Activated CD4-positive, alpha-beta T cell treated with anti-CD3 and anti-CD28 coated beads, Interleukin-2, amount 10 ng/mL, durations not matched to agents 7 days and 5 days (primary cell): ENCODE measurements at places on chromosomes 3 and 15. TPM values are rescaled to one million over a fixed set of nuclear protein-coding genes. Genes with fewer than 3 reads are reported as not detected.

- peak; percentile 20 for DNase-seq
Observed at GRCh38 chr15:39786447-39787056, 3.9 kb upstream of the FSIP1 start.

DNA sequence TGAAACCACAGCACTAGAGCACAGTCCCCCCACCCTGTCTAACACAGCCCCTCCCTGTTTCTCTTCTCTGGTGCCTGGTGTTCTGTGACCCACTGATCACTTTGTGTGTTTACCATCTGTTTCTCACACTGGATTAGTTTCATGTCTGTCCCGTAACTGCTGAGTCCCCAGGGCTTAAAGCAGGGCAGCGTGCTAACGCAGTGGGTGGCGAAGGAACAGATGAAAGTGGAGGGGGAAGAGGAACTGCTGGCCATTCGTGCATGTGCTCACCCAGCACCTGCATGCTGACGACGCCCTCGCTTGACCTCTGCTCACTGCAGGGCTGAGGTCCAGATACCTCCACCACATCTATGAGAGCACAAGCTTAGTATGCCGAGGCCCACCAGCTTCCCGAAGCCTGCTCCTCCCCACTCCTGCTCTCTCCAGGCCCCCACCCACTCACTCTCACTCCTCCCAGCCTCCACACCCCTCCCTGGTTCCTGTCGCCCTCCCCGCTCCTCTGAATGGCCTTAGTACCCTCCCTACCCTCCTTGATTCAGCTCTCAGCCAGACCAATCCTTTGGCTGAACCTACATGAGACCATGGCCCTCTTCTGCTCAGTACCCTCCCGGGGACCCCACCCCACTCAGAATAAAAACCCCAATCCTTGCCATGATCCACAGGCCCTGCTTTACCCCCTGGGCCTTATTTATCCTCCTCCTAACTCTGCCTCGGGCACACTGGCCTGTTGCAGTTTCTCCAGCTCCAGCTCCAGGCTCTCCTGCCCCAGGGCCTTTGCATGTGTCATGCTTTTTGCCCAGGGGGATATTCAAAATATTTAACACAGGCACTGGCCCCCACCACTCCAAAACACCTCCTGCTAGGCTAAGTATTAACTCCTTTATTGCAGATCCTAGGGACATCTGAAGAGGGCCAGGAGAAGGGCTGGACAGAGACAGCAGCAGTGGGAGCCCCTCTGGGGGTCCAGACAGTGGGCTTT is 15.1 kb upstream of the IQSEC1 start:
- DNase-seq = no peak

DNA sequence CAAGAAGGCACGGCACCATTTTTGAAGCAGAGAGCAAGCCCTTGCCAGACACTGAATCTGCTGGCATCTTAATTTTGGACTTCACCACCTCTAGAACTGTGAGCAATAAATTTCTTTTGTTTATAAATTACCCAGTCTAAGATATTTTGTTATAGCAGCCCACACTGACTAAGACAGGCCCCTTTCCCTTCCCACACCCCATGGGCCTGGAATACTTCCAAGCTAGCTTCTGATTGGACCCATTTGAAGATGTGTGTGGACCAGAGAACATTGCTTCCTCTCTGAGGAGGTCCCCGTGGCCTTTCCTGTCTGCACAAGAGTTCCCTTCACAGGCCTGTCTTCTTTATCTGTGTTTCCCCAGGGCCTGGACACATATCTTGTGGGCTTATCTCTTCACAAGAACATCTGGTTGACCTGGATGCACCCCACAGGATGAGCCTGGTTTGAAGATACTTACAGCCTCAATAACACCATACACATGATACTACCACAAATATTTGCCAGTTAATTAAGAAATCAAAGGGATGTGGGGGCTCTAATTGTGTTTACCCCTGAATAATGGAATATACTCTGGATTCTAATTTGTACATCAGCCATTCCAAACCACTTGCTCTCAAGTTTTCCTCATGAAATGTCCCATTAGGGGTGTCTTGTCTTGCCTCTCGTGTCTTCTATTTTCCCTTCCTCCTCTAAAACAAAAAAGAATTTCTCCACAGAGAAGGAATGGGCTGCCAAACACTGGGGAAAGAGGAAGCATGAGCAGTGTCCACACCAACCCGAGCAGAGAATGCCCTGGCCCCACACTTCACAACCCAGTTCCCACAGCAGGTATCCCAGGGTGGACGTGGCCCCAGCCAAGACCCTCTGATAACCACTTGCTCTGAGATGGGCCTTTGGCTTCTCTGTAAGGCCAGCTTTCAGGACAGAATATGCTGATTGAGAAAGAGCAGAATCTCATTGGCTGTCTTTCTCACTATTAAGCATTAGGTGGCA is 42.5 kb downstream of the GLB1 start:
- no peak for DNase-seq

- no peak for DNase-seq
Observed at GRCh38 chr15:38788918-38789317, 224.3 kb upstream of the RASGRP1 start.

DNA sequence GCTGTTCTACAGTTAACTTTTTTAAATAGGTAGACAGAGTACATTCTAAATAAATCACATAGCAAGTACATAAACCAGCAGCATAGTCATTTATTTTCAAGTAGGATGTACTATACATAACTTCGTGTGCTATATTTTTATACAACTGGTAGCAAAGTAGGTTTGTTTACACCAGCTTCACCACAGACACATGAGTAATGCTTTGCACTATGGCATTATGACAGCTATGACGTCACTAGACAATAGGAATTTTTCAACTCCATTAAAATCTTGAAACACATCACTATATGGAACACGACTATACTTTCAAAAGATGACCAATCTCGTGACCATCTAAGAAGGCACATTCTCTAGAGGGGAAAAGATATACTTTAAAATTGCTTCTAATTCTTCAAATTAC is 3.5 kb downstream of the TEX55 start:
- DNase-seq = no peak

DNA sequence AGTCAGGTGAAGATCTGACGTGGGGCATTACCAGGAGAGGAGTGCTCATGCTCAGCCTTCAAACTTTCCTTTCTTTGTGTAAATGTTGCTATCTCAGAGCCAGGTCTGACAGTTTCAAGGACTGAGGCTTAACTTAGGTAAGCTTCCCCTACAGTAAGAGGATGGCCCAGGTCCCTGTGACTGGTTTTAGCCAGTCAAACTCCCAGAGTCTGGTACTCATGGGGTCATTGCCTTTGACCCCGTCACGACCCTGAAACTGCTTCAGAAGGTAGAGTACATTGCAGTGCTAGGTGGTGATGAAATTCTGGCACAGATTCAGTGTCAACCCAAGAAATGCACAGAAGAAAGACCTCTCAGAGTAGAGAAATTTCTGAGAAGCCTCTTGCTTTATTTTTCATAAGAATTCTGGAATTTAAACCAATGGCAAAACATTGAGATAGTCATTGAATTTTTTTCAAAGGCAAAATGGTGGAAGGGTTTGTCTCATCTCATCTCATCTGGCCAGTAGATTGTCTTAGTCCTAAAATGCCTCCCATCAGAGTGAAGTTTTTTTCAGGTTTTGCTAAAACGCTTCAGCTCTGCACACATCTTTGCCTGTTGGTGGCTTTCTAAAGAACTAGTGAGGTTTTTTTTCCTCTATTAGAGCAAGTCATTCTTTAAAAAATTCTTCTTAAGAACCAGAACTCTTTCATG is 23.1 kb downstream of the ZBTB38 start:
- DNase-seq = no peak

GRCh38 chr15:74136814-74137536 is 6.6 kb downstream of the ISLR2 start:
- DNase-seq = no peak

GRCh38 chr15:51863131-51863530 is 33.7 kb downstream of the TMOD3 start:
- no peak for DNase-seq

DNA sequence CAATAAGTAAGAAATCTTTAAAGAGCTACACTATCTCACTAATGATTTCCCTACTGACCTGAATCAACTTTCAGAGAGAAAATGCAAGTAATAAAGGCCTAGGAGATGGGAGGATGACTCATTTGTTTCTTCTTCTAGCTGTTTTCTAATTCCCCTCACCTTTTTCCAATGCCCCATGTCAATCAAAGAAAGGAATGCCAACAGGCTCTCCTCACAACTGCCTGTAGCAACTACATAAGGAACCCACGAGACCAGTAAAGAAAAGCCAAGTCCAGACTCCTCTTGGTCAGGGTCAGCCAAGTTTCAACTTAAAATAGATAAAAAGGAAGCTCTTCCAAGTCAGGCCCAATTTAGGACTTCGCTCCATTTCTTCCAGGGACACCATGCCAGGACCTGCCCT is 201.9 kb downstream of the TNIK start:
- DNase-seq = no peak

DNA sequence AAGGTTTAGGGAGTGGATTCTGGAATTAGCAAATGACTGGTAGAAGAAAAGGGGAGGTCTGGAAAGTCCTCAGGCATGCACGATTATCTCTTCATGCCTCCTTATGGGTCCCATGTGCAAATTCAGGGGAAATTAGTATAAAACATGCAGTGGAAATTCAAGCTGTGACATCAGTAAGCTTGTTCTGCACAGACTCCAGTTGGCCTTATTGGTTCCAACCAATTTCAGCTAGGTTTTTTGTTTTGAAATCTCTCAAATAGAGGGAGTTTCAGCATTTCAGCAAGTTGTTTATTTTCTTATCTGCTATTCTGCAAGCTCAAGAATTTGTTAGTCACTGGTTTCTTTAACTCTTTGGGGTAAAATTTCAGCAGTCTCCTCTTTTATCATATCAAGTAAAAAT is 774 bp upstream of the TMCO5A start:
- no peak for DNase-seq

DNA sequence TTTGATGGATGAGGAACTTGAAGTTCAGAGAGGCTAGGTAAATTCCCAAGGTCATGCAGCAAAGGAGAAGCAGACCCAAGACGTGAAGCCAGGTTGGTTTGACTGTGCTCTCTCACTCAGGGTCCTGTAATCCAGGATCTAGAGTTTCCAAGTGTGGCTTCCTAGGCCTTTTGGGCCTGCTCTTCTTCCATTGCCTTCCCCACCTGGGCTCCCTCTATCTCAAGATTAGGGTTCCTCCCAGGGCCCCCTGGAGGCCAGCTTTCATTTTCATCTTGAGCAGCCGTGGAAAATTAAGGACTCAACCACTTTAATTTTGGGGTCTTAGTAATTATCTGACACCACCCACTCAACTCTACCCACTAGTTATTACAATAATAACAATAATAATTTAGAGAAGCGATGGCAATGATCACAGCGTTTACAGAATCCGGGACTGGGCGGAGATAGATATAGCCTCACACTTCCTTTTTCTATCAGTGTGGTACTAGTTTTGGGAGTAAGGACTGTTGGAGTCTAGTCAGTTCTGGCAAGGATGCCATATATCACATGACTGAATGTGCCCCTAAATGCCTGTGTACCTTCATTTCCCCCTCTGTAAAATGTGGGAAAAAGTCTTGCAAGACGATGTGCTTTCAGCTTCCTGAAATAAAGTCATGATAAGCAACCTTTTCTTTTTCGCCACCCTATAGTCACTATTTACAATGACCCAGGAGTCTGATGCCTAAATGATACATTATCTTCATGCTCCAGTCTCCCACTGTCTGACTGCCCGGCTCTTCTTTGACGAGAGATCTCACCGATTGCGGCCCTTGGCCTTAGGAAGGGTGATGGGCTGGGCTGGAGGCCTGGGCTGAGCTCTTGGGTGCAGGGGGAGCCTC is 30.2 kb upstream of the MAGEF1 start:
- DNase-seq = no peak

GRCh38 chr3:129727707-129728106 is 121.2 kb upstream of the PLXND1 start:
- no peak for DNase-seq

DNA sequence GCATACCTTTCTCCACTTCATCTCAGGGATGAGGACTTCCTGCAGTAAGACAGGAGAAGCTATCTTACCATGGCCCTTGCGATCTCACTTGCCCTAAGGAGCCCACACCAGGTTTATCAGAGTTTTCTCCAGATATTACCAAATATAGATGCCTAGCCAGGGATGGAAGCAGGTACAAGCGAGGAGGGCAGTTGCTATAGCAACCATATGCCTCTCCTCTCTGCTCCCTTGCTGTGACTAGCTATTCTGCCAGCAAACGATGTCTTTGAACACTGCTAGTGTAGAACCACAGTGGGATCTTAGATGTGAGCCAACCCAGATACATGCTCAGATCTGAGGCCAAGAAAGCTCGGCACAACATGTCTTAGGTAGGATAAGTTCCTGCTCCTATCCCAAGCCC is 33.9 kb downstream of the GRAMD2A start:
- DNase-seq = no peak

DNA sequence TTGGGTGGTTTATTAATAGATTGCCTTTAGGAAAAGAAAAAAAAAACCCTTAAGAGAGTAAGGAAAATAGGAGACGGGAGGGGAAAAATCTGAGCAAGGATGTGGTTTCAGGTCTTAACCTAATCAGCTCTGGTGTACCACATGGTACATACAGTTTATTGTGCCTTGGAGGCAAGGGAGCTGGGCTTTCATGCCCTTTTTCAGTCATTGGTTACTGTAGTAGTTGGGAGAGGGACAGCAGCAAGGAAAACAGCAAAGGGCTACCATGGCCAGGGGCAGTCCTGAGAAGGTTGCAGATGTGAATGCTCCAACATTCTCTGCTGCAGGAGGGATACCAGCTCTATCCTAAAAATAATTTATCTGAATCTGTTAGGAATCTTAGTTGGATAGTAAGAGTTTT is 5.9 kb downstream of the CMC1 start:
- DNase-seq = no peak

- no peak for DNase-seq
Observed at GRCh38 chr3:43132870-43133636, 27.2 kb upstream of the POMGNT2 start.

Gene ZDHHC23
- total RNA-seq = 3.3 TPM

Gene IQCH
- total RNA-seq = 0.89 TPM

Gene PRTG
- not detected for total RNA-seq

Gene OIP5
- total RNA-seq = 18.9 TPM

Gene B3GNT5
- 0.71 TPM for total RNA-seq

Gene CLEC3B
- total RNA-seq = 0.30 TPM

Gene LINGO1
- total RNA-seq = not detected
